ENCODE measurements at places on chromosomes 7 and 10.

GRCh38 chr10:65719790-65720189, 1206.0 kb upstream of the LRRTM3 start:
- DNase-seq = no peak

DNA sequence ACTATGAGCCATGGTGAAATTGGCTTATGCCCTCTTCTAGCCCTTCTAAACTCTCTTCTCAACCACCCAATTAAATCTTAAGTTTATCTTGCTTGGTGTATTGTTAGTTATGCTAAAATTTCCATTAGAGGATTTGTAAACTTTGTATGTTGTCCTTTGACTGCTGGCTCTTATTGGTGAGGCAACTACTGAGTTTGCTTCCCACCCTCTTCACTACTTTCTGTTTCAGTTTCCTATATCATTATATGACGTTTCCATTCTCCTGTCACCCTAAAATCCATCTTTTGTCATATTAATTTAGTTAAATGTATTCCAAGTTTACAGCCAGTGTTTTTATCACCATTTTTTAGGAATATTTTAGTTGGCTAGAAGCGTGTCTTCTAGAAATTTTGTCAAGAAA, 80.9 kb upstream of the VWC2 start:
- DNase-seq = no peak

DNA sequence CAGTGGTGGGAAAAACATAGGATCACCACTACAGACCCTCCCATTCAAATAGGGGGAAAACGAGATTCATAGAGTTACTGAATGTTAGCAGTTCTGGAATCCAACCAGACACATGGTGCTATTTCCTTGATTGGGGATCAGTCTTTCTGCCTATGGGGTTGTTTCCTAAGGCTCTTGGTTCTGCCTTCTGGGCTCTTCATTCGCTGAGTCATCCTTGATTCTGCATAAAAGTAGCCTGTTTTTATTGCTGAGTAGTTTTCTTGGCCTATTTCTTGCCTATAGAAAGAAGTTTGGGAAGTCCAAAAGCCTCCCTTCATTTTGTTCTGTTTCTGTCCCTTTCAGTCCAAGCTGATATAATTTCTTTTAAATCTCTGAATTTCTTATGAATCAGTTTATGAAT, 99.3 kb upstream of the OIT3 start:
- DNase-seq = no peak

- DNase-seq = peak; percentile 75
Measured at GRCh38 chr7:25565949-25566348, 337.7 kb upstream of the NPVF start.

- DNase-seq = no peak
Measured at GRCh38 chr7:44970523-44971051, 8.2 kb downstream of the MYO1G start.

DNA sequence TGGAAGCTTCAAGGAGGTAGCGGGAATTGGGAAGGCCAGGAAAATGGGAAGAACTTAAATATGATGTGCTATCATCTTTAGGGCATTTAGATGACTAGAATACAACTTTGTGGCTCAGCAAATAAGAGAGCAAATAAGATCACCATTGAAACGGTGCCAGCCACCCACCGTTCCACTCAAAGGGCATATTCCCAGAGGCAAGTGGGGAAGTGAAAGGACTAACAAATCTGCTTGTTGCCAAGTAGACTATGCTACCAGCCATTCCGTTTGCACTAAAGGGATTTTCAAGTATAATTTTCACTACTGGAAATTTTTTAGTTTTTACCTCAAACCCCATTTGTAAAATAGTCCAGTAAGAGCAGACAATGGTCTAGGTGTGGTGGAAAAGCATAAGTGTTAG, 4.0 kb upstream of the PPP1R3C start:
- no peak for DNase-seq

DNA sequence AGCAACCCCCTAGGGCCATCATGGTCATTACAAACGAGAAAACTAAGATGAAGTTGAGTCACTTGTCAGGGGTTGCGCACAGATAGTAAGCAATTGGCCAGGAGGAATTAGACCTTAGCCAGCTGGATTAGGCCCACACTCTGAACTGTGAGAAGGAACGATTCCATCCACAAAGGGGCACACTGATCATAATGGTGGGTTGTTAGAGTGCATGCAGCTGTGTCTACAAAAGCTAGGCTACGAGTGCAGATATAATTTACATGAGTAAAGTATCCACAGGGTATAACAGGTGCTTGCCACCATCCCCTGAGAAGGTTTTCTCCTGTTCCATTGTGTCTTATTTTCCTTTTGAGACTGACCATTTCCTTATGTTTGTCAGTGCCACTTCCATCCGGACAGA, 16.6 kb upstream of the FAM170B start:
- DNase-seq = no peak

DNA sequence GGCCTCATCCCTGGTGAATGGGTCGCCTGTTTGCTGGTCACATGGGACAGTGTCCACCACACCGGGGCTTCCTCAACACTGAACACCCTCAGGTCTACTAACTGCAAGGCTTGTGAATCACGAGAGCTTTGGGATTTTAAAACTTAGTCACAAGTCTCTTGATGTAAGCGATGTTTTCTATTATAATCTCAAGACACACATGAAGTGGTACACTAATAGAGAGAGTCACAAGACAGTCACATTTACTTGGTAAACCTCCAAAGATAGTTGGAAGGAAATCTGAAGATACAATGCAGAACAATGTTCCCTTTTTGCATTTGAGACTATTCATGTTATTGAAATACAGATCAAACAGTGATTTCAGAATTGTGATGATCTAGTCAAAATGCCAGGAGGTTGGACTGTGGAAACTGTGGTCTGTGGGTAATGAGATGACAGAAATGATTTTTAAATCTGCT, 233.1 kb upstream of the KLF6 start:
- no peak for DNase-seq

GRCh38 chr10:79047875-79048638, 20.7 kb upstream of the ZMIZ1 start:
- DNase-seq = peak; percentile 70

- no peak for DNase-seq
Measured at GRCh38 chr10:108469940-108470339, 1305.4 kb upstream of the SORCS1 start.

- DNase-seq = no peak
Measured at GRCh38 chr10:127873901-127874470, 18.8 kb downstream of the CLRN3 start.

- no peak for DNase-seq
Measured at GRCh38 chr7:136324073-136324704, 347.0 kb upstream of the MTPN start.

GRCh38 chr10:16119445-16119844, 259.1 kb upstream of the MINDY3 start:
- DNase-seq = no peak

- DNase-seq = no peak
Measured at GRCh38 chr10:48935577-48935976, 4.1 kb downstream of the LRRC18 start.

DNA sequence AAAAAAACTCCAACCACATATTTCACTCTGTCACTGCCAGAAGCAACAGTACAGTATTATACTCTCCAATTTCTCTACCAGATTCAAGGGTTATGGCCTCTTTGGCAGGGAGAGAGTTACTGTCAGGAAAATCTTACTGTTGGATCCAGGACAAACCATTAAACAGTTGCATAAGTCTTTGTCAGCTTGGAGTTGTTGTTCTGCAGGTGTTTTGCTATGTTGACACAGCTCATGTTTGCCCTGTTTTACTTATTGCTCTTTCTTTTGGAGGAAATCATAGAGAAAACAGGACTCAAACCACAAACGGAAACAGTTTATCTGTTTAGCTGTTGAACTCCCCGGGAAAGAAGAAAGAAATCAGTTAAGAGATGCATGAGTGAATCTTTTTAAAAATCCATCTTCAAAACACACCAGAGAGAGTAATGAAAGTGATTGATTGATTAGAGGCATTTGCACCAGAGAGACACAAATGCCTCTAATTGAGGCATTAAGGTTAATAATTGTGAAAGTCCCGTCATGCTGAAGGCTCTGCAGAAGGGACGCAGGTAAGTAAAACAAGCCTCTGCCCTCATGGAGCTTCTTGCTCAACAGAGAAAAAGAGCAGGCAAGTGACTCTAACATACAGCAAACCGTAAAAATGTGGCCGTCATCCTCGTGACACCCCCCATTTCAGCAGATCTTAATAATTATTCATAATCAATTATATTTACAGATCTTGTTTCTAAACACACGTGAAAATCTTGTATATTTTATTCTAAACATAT, 38.7 kb upstream of the ARHGAP21 start:
- no peak for DNase-seq

- no peak for DNase-seq
Measured at GRCh38 chr10:112698133-112698817, 251.3 kb downstream of the VTI1A start.

GRCh38 chr10:98262571-98262970, 5.4 kb downstream of the LOXL4 start:
- peak; percentile 5 for DNase-seq

- DNase-seq = peak; percentile 15
Measured at GRCh38 chr10:80924063-80924952, 386.6 kb downstream of the SH2D4B start.

GRCh38 chr10:57817741-57818140, 450.0 kb downstream of the IPMK start:
- DNase-seq = no peak

- no peak for DNase-seq
Measured at GRCh38 chr10:49394933-49395740, 752 bp downstream of the DRGX start.

DNA sequence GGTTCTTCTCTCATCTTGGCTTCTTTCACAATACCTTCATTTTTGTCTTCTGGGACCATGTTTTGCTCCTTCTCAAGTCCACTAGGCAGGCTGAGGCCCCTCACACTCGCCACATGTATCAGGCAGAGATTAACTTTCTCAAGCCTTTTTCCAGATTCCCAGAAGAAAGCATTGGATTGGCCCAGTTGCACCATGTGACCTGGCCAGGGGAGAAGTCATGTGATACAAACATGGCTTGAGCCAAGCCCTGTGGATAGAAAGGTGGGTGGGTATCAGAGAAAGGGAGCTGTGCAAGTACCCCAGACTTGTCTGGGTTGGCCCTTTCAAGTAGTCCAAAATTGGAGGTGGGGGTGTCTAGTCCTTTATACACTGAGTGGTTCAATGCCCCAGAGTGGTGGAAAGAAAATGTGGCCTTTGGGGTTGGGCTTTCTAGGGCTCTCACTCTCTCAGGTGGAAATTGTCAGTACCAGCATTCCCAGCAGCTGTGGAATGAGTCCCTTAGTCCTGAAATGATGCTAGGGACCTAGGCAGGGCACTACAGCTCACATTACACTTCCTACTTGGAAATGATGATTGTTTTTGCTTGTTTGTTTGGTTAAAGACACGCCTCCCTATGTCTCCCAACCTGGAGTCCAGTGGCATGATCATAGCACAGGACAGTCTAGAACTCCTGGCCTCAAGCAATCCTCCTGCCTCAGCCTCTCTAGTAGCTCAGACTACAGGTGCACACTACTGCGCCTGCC, 36.9 kb upstream of the C10orf67 start:
- DNase-seq = no peak

- no peak for DNase-seq
Measured at GRCh38 chr7:98668255-98668654, 51.2 kb downstream of the NPTX2 start.

GRCh38 chr10:98608411-98608810, 161.7 kb upstream of the HPS1 start:
- DNase-seq = no peak

- no peak for DNase-seq
Measured at GRCh38 chr10:12665501-12665900, 316.2 kb downstream of the CAMK1D start.

GRCh38 chr10:34320265-34320664, 494.8 kb downstream of the PARD3 start:
- DNase-seq = no peak

DNA sequence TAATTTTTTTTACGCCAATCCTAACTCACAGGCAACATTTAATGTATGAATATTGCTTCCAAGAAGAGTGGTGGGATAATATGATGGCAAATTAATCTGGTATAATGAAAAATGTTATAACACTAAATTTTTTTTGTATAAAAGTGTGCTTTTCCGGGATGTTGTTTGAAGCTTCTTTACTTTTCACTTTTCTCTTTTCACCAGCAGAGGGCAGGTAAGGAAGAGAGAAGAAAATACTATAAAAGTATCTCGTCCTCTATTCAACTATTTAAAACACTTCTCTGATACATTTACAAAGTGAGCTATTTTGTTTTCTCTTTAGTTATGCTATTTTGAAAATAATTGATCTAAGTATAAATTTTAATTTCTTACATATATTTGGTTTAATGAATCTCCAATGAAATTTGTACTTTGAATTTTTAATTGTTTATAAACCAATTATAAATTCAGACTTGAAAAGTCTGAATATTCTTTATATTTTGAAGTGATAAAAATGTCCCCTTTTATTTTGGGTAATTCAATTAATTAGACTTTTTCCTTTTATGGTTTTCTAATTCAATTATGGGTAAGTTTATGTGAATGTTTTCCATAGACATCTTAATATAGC, 20.7 kb upstream of the CFTR start:
- DNase-seq = no peak

- DNase-seq = no peak
Measured at GRCh38 chr10:132630666-132631337, 93.2 kb downstream of the INPP5A start.

DNA sequence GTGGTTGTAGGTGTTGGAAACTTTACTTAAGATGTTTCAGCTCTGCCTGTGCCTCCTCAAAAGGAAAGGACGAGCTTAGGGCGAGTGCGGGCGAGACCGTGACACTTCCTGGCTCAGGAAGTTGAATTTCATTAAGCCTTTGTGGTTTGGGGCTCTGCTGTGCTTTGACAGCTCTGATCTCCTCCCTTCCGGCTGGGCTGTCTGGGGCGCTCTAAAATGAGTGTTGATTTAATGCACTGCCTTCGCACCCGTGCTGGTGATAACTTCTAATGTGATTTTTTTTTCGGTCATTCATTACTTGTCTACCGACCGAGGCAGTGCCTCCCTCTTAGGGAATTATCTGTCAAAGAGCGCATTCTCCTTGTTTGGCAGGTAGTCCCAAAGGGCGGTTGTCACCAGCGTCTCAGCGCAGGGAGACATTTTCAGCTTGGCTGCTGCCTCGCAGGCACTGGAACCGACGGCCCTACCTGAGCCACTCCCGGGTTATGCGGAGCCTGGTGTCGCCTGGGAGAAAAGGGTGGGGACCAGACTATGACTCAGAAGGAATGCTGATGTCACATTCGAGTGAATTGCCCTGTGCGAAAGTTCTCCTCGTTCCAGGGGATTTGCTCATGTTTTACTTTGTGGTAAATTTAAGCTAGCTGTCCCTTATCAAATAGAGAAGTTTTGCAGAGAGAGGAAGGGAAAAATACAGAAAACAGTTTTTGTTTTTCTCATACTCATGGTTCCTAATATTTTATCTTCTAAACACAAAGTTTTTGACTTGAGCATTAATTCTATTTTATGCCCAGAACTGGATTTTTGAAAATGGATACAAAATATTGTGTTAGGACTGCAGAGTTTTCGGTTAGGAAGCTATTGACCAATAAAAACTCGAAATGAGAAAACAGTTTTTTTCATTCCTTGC, 920 bp downstream of the TES start:
- peak; percentile 89 for DNase-seq

GRCh38 chr7:158367634-158367982, 220.0 kb downstream of the PTPRN2 start:
- no peak for DNase-seq

- DNase-seq = no peak
Measured at GRCh38 chr10:4240608-4241197, 455.7 kb upstream of the KLF6 start.

- DNase-seq = no peak
Measured at GRCh38 chr7:2393706-2394105, 9.7 kb upstream of the CHST12 start.
